ENCODE measurements at places on chromosomes 4 and X.

DNA sequence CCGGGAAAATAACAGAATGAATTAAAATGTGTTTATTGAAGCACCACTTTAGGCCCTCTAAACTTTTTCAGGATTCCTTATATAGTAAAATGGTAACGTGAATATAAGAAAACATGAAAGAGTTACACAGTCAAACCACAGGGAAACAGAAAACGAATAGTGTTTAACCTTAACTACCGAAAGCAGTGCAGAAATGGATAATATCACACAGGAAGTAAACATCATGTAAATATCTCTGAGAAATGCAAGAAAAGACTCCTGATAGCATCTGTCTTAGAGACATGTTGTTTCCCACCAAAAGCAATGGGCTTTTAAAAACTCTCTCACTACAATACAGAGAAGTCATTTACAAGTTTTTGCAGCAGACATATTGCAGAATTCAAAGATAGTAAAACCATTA lies 323.9 kb upstream of the CXXC4 start:
- DNase-seq, result no peak

DNA sequence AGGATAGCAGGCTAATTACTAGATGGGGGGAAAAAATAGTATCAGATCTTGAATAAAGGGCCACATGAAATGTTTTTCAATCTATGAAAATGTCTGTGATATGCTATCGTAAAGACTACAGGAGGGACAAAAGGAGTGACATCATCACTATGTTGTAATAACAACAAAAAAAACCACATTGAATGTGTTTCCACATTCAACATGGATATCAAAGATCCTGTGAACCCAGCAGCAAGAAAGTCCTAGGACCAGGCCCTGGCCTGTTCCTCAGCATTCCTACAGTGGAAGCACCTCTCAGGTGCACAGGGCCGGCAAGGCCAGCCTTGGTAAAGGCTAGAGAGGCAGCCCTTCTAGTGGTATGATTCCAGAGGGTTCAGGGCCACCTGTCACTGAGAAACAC lies 118.3 kb downstream of the RELL1 start:
- no peak for DNase-seq

DNA sequence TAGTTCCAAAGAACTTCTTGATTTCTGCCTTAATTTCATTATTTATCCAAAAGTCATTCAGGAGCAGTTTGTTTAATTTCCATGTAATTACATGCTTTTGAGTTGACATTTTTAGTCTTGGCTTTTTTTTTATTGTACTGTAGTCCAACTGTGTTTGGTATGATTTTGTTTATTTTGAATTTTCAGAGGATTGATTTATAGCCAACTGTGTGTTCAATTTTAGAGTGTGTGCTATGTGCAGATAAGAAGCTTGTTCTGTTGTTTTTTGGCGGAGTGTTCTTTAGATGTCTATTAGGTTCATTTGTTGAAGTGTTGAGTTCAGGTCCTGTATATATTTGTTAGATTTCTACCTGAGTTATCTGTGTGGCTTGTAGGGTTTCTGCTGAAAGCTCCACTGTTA lies 533.6 kb downstream of the TRAM1L1 start:
- no peak for DNase-seq

GRCh38 chrX:77597511-77597910 lies 150.3 kb downstream of the FGF16 start:
- DNase-seq, result no peak

- no peak for DNase-seq
Measured at GRCh38 chr4:113511944-113512343, 249.6 kb downstream of the CAMK2D start.

DNA sequence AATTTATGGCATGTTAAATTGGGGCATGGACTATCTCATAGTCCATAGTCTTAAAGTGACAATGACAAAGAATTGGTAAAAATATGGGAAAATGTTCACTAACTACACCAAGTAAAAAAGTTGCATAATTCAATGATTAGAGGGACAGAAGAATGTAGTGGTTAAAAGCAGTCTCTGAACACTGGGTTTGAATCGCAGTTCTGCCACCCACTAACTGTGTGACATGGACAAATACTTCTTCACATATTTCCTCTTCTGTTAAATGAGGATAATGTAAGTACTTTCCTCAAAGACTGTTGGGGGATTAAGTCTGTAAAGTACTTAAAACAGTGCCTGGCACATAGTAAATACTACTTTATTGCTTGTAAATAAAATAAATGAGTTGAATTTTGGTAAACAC lies 15.3 kb downstream of the COQ2 start:
- DNase-seq, result no peak

DNA sequence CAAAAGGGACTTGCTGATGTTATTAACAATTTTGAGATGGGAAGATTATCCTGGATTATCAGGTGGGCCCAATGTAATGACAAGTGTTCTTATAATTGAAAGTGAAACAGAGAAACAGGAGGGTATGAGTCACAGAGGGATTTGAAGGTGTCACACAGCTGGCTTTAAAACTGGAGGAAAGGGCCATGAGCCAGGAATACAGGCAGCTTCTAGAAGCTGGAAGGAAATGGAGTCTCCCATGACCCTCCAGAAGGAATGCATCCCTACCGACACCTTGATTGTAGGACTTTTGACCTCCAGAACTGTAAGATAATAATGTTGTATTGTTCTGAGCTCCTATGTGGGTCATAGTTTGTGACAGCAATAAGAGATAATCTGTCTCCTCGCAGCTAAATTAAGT lies 98.0 kb upstream of the STIM2 start:
- DNase-seq, result no peak

- no peak for DNase-seq
Measured at GRCh38 chrX:96771486-96771885, 86.8 kb downstream of the DIAPH2 start.

DNA sequence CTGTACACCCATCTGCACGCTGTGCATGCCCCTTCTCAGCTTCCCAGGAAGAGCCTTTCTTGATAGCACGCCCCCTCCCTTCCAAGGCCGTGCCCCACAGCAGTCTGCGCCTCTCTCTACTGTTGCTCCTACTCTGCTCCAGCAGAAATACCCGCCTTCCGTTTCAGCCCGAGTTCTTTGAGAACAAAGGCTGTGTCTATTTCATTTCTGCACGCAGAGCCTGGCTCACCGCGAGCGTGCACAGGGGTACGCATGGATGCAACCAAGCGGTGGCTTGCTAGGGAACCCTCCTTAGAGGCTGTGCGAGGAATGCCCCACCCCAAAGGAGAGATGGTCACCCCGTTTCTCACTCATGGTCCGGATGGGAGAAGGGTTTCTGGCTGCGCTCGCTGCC lies 485 bp downstream of the AADAT start:
- DNase-seq, result no peak

- DNase-seq, result no peak
Measured at GRCh38 chr4:45692131-45692735, 431.6 kb downstream of the GABRG1 start.

Measured in activated CD4-positive, CD25-positive, alpha-beta regulatory T cell (primary cell).